WERI-Rb-1 (cell line): ENCODE measurements at places on chromosomes 16 and 17.

DNA sequence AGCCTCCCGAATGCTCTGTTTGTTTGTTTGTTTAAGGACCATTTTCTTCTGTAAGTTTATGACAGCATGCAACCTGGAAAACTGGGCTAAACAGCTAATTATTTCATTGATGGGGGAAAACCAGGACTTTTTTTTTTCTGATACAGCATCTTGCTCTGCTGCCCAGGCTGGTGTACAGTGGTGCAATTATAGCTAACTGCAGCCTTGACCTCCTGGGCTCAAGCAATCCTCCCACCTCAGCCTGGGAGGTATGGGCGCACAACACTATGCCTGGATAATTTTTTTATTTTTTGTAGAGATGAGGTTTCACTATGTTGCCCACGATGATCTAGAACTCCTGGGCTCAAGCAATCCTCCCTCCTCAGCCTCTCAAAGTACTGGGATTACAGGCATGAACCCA, 37.3 kb downstream of the GPATCH8 start:
- no peak for DNase-seq

- DNase-seq, result no peak
Observed at GRCh38 chr17:19876529-19877161, 8.9 kb upstream of the ULK2 start.

DNA sequence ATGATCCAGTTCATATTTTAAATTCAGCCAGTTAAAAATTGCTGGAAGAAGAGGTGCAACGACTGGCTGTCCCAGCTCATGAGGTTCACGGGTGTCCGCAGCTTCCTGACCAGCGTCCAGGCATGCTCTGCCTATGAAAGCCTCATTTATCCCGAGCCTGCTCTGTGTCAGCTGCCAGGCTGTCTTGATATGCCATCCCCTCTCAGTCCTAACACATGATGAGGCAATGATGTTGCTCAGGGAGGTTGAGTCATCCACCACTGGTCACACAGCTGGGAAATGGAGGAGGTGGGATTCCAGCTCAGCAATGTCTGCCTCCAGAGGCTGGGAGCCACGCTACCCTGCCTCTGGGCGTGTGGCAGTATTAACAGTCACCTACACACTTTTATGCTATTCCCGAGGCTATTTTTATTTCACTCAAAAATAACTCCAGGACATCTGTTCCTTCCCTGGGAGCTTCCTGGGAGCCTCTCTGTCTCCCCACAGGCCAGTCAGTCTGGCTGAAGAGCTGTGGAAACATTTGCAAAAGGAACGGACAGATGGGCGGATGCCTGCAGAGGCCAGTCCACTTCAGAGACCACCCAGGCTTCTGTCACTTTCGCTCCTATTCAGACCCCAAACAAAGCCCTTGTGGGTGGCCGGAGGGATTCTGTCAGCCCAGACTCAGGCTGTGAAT, 22.5 kb downstream of the RAB11FIP4 start:
- DNase-seq, result no peak

DNA sequence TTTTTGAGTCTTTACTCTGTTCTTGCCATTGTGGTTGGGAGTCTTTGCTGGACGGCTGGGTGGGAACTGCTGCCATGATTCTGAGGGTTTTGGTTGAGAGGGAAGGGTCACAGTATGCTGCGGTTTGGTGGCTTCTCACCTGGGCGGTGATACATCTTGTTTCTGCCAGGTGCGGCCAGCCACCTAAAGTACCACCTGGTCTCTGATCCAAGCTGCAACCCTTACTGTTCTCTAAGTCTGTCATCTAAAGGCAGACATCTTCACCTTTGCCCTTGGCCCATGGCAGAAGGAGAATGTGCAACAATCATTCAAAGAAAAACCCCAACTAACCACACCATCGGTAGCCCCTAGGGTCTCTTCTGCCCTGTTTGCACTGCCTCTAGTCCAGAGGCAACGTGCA, 19.6 kb upstream of the MPO start:
- no peak for DNase-seq

DNA sequence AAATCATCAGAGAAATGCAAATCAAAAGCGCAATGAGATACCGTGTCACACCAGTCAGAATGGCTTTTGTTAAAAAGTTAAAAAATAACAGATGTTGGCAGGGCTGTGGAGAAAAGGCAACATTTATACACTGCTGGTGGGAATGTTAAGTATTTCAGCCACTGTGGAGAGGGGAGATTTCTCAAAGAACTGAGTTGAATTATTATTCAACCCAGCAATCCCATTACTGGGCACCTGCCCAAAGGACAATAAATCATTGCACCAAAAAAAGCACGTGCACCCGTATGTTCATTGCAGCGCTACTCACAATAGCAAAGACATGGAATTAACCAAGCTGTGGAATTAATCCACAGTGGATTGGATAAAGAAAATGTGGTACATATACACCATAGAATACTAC, 204.7 kb downstream of the HS3ST4 start:
- DNase-seq, result no peak

DNA sequence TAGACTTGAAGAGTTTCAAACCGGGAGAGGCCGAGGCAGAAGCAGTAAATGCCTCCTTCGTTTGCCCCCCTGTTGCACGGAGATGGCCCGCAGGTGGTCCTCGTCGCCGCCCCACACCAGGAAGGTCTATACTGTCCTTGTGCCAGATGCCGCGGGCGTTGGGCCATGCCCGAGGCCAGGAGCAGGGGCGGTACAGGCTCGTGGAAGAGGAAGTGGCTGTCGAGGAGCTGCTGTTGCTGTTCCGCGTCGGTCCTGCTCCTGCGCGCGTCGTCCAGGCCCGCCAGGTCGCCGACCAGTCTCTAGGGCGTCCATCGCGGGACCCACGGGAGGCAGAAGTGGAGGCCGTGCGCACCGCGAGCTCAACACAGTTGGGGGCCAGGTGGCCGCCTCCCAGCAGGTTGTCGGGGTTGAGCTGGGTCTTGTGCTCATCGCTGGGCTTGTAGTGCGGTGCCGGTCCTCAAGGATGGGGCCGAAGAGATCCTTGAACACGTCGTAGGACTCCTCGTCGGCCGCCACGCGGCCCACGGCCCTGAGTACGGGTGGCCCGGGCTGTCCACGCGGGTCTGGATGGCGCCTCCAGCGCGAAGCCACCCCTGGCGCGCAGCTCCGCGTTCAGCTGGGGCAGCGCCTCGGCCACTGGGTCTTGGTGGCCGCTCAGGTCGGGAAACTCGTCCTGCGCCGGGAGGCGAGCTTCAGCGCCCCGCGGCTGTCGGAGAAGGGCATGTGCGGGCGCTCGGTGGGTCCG, 13.1 kb upstream of the C16orf87 start:
- no peak for DNase-seq

DNA sequence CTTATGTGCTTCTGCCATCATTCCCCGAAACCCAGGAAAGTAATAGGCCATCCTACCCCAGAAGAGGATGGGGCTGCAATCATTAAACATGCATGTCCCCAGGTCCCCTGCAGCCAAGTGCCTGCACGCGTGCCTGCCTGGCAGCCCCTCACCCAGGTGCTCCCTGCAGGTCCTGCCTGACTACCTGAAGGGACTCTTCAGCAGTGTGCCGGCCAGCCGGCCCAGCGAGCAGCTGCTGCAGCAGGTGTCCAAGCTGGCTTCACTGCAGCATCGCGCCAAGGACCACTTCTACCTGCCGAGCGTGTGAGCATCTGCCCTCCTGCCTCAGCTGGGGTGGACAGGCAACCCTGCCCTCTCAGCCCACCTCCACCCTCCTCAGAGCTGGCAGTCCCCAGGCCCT, 16.2 kb upstream of the ALKBH5 start:
- no peak for DNase-seq

DNA sequence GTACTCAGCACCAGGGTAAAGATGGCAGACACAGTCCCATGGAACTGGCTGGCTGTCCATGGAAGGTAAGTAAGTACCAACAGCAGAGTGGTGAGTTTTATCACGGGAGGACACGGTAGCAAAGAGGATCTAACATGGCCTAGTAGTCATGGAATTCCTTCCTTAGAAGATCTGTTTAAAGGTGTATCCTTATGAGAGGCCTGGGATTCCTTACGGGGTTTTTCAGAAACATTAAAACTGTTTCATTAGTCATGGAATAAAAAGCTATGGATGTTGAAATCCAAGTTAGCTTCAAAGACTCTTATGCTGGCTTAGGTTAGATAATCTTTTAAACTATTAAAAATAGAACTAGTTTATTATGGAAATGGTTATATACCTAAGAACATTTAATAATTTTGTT, 7.4 kb downstream of the FTO start:
- no peak for DNase-seq

- DNase-seq, result no peak
Observed at GRCh38 chr16:85637808-85638647, 24.9 kb downstream of the GSE1 start.

DNA sequence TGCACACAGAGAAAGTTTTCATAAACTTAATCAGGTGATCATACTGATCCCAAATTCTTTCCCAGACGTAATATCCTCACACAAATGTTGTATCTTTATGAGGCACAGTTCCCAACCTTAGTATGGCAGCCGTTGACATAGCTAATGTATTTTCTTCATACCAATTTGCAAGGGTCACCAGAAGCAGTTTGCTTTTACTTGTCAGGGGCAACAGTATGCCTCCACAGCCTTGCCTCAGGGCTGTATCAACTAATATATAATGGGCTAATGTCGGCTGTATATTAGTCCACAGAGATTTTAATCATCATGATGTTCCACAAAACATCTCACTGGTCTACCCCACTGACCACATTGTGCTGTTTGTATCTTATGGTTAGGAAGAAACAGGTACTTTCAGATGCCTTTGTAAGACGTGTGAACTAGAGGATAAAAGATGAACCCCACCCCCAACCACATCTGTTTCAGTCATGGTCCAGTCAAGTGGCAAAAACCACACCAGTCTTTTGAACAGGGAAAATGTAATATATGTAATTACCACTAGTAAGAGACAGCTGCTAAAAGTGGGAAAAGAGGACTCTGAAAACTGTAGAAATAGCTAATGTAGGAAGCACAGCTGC, 55.2 kb downstream of the GAN start:
- DNase-seq, result no peak

DNA sequence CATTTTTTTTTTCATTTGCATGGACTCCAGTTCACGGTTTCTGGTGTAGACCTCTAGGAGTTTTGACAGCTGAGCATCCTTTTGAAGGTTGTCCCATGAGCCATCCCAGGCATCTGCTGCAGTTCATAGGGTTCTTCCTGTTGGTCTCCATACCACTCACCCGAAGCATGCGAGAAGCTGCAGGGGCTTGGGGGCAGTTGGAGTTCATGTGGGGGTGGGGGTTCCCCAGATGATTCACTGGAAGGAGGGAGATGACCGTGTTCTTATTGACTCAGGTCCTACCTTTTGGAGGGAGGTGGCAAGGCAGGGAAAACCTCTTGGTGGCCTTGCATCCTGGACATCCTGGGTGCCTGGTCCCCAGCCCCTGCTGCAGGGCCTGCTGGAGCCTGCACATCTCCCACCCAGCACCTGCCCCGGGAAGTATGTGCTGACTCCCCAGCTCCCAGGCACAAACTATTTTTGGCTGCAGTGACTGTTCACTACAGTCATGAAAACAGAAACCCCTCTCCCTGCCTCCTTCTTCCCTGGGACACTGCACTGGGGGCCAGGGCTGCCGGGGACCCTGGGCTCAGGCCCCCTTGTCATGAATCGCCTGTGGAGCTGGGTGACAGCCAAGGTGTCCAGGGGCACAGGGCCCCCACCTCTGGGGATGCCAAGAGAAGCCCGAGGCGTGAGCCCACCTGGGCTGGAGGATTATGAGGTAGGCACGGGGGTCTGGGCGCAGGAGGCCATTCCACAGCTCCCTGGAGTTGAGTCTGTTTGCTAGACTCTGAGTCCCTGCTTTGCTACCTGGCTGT, 64.9 kb upstream of the LGALS9 start:
- DNase-seq, result no peak

- no peak for DNase-seq
Observed at GRCh38 chr17:49727380-49727779, 19.6 kb upstream of the SLC35B1 start.

- DNase-seq, result no peak
Observed at GRCh38 chr16:35752012-35752772, 2292.8 kb downstream of the TP53TG3F start.

DNA sequence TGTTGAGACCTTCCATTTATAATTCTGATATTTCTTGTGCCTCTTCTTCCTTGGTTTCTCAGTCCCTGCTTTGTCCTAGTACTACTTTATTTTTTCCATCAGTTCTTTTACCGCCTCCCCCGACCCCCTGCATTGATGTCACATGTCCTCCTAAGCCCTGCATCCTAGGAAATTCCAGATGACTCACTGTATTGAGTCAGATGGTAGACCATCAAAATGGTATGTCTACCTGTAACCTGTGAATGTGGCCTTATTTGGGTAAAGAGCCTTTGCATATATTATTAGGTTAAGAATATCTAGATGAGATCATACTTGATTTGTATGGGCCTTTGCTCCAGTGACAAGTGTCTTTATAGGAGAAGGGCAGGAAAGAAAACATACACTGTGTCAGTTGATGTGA, 515.3 kb upstream of the CA10 start:
- no peak for DNase-seq

- peak; percentile 91 for DNase-seq
Observed at GRCh38 chr17:193841-194806, 12.7 kb upstream of the DOC2B start.

DNA sequence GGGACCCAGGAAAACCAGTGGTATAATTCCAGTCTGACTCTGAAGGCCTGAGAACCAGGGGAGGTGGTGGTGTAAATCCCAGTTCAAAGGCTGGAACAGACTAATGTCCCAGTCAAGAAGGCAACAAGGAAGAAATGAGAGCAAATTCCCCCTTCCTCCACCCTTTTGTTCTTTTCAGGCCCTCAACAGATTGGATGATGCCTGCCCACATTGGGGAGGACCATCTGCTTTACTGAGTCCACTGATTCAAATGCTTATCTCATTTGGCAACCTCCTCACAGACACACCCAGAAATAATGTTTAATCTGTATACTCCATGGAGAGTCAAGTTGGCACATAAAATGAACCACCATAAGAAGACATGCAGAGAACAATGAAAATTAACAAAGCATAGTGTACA, 61.9 kb upstream of the CRYM start:
- no peak for DNase-seq

DNA sequence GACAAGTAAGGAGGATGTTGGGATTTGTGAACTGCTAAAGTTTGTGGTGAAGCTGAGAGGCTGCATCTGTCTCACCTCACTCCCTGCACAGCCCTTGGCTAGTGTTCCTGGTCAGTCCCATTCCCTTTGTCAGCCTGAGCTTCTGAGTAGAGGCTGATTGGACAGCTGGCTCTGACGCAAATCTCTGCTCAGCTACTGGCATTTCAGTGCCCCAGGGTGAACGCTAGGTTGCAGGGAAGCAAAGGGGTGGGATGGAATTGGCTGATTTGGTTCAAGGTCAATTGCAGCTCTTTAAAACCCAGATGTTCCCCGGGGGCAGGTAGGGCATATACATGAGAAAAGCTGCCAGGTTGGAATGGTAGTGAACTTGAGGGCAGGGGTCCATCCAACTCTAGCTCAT, 23.1 kb upstream of the CNOT1 start:
- no peak for DNase-seq

- DNase-seq, result no peak
Observed at GRCh38 chr16:66429290-66429962, 2.3 kb downstream of the BEAN1 start.

- no peak for DNase-seq
Observed at GRCh38 chr16:27969574-27969973, 93.9 kb downstream of the GSG1L start.

- DNase-seq, result no peak
Observed at GRCh38 chr16:2692948-2693651, 10.8 kb downstream of the KCTD5 start.
